ENCODE measurements at places on chromosomes 16 and 17. TPM values are rescaled to one million over a fixed set of nuclear protein-coding genes. Genes with fewer than 3 reads are reported as not detected.
A peak's percentile ranks its signal among the peaks of the same experiment; 100 is the strongest.

- H3K4me3 ChIP-seq: no peak overlapping the region
- no peak overlapping the region for H3K27ac ChIP-seq
- H3K27me3 ChIP-seq: peaks cover 38% of the 10 kb centered on the region
- no peak for DNase-seq
- H3K36me3 ChIP-seq: no peaks in the 10 kb centered on the region
- H3K4me1 ChIP-seq: no peaks in the 10 kb centered on the region
Measured at GRCh38 chr16:3212567-3212966, 22.4 kb downstream of the ZNF200 start.

DNA sequence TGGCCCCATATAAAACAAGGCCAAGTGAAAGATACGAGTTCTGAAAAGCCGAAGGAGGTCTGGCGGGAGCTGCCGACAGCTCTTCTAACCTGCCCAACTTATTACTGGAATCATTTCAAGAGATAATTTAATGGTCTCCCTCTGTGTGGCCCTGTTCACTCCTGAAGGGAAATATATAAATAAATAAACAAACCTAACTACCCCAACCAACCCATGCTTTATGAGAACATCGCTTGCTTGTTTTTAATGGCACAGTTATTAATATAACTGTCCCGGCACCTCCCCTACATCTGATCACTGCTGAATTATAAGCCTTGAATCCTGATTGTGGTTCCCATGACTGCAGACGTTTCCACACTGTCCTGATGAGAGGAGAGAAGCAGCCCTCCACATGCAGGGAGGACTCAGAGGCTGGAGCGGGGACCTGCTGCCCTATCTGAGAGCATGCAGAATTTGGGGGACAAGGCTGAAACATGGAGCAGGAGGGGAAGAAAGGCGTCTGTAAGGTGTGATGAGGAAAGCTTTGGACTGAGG lies 22.2 kb downstream of the CDK5RAP3 start:
- H3K36me3 ChIP-seq: no peaks in the 10 kb centered on the region
- no peaks in the 10 kb centered on the region for H3K27me3 ChIP-seq
- H3K4me1 ChIP-seq: no peaks in the 10 kb centered on the region
- no peak for DNase-seq

DNA sequence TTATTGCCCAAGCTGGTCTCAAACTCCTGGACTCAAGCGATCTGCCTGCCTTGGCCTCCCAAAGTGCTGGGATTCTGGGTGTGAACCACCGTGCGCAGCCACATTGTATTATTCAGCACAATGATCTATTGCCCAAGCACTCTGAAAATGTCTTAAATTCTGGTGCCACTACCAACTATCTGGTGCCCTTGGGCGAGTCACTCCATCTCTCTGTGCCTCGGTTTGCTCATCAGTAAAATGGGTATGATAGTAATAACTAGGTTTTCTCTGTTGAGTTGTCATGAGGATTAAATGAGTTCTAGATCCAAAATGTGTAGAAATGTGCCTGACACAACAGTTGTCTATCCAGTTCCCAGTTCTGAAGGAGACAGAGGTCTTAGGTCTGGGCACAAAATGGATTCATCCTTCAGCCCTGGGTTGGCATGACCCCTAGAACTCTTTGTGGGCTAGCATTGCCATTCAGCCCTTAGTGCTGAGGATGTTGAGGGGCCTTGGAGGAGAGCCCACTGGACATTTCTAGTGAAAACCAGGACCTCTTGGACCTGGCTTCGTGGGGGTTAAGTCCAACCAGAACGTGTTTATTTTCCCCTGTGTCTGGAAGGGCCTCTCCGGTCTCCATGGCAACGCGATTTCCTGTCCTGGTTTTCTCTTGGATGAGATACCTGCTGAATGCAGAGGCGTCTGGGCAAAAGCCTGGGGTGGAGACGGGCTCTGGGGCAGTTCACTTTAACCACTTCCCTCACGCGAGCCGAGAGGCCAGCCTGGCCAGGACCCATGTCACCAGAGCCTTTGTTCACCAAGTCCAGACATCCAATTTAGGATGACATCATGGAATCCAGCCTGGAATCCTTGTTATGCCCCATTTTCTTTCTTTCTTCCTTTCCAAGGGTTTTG lies 43.7 kb upstream of the TNRC6A start:
- H3K36me3 ChIP-seq: no peaks in the 10 kb centered on the region
- no peaks in the 10 kb centered on the region for H3K27me3 ChIP-seq
- no peak overlapping the region for H3K27ac ChIP-seq
- H3K4me1 ChIP-seq: peaks cover 23% of the 10 kb centered on the region
- DNase-seq: peak; percentile 56

DNA sequence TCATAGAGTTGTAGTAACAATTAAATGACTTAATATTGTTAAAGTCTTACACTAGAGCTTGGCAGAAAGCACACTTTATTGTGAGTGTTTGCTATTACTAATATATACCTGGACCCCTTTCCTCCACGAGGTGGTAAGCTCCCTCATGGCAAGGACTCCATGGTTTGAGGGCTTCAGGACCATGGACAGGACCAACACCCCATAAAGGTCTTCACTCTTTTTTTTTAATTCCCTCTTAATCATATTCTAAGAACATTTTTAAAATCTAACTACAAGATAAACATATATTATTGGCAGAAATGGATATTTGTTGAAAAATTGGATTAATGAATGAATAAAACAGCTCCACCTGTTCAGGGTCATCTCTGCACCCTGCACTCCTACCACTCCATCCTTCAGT lies 154.5 kb downstream of the CBLN1 start:
- no peak overlapping the region for H3K4me3 ChIP-seq
- no peaks in the 10 kb centered on the region for H3K36me3 ChIP-seq
- H3K4me1 ChIP-seq: no peaks in the 10 kb centered on the region
- H3K27me3 ChIP-seq: no peaks in the 10 kb centered on the region
- no peak for DNase-seq

GRCh38 chr16:20849589-20850390 lies 43.5 kb downstream of the REXO5 start:
- no peaks in the 10 kb centered on the region for H3K27me3 ChIP-seq
- H3K27ac ChIP-seq: no peak overlapping the region
- no peaks in the 10 kb centered on the region for H3K36me3 ChIP-seq
- peaks cover 33% of the 10 kb centered on the region for H3K4me1 ChIP-seq
- no peak overlapping the region for H3K4me3 ChIP-seq
- peak; percentile 42 for DNase-seq

- DNase-seq: no peak
- peaks cover 4% of the 10 kb centered on the region for H3K27me3 ChIP-seq
- H3K27ac ChIP-seq: no peak overlapping the region
- no peak overlapping the region for H3K4me3 ChIP-seq
- no peaks in the 10 kb centered on the region for H3K36me3 ChIP-seq
Measured at GRCh38 chr17:7064261-7064660, 15.8 kb downstream of the CLEC10A start.

DNA sequence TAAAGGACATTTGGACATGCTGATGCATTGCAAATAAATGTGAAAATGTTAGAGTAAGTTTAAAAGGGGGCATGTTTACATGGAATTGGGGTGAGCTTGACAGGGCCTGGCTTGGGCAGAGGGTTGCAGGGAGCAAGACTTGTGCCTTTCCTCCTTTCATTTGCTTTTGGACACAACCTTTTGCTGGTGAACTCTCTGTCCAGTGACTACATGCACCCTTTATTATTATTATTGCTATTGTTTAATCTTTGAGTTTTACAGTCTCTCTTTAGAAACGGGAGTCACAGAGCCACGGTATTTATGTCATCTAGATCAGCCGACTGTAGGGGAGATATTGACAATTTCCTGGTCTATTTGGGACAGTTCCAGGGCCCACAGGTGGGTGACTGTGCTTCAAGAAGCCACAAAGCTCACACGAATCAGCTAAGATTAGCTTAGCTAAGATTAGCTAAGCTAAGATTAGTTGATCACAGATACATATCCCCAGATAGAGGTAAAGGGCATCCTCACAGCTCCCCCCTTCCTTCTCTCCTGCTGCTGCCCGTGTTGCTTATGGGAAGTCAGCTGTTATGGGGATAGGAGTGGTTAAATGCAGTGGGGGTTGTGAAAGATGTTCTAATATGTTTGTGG lies 28.9 kb upstream of the ETV4 start:
- H3K4me1 ChIP-seq: peaks cover 57% of the 10 kb centered on the region
- no peak overlapping the region for H3K4me3 ChIP-seq
- DNase-seq: no peak
- H3K27ac ChIP-seq: no peak overlapping the region
- no peaks in the 10 kb centered on the region for H3K36me3 ChIP-seq
- H3K27me3 ChIP-seq: no peaks in the 10 kb centered on the region

- H3K4me3 ChIP-seq: no peak overlapping the region
- peaks cover 36% of the 10 kb centered on the region for H3K27me3 ChIP-seq
- H3K4me1 ChIP-seq: no peaks in the 10 kb centered on the region
- no peaks in the 10 kb centered on the region for H3K36me3 ChIP-seq
Measured at GRCh38 chr17:15377616-15378015, 36.2 kb upstream of the TEKT3 start.

- peak overlapping the region; percentile 49 for H3K27ac ChIP-seq
- H3K36me3 ChIP-seq: peaks cover 68% of the 10 kb centered on the region
- H3K27me3 ChIP-seq: no peaks in the 10 kb centered on the region
- no peak for DNase-seq
Measured at GRCh38 chr16:15976929-15977637, 27.7 kb downstream of the ABCC1 start.

DNA sequence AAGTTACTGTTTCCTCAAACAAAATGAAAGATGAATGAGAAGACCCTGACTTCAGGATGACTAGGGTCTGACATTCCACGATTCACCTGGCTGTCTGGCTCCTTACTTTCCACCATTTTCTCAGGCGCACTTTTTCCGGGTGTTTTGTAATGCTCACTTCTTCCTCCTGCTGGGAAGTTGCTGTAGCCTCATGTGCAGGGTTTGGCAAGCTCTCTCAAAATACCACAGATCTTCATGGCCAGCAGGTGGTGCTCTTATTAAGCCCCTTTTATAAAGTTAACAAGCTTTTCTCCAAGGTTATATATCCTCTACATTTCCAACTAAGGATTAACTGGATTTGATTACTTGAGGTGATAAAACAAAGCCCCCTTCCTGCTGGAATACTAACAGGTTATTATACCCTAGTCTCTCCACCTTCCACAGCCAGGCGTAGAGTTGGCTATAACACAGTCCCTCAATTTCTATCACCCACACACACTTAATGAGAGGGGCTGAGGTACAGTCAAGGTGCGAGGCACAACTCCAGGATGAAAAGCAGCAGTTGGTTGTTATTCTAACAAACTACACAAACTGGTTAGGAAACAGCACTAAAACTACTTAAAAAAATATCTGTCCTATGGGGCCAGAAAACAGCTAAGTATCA lies 45.4 kb downstream of the STH start:
- peaks cover 41% of the 10 kb centered on the region for H3K36me3 ChIP-seq
- no peaks in the 10 kb centered on the region for H3K27me3 ChIP-seq
- no peaks in the 10 kb centered on the region for H3K4me1 ChIP-seq
- peak; percentile 77 for DNase-seq
- H3K4me3 ChIP-seq: no peak overlapping the region
- no peak overlapping the region for H3K27ac ChIP-seq

DNA sequence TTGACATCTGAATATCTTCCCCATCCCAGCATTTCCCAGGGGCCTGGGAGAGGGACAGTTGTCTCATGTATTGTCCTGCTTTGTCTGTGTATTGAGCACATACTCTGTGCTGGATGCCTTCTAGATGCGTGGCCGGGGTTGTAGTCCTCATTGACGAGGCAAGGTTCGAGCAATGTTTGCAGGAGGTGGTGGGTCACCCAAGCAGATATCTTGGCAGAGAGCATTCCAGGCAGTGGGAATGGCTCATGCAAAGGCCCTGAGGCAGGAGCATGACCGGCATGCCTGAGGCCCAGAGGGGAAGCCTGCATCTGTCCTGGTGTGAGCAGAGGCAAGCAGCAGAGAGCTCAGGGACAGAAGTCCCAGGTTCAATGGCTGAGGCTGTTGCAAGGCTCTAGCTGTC lies 17.5 kb downstream of the KRT33A start:
- peaks cover 20% of the 10 kb centered on the region for H3K4me1 ChIP-seq
- no peaks in the 10 kb centered on the region for H3K36me3 ChIP-seq
- no peak overlapping the region for H3K4me3 ChIP-seq
- H3K27me3 ChIP-seq: no peaks in the 10 kb centered on the region

GRCh38 chr17:21004016-21004930 lies 38.5 kb downstream of the USP22 start:
- peaks cover 27% of the 10 kb centered on the region for H3K36me3 ChIP-seq
- no peaks in the 10 kb centered on the region for H3K27me3 ChIP-seq
- DNase-seq: no peak
- no peak overlapping the region for H3K4me3 ChIP-seq

- no peaks in the 10 kb centered on the region for H3K36me3 ChIP-seq
- DNase-seq: no peak
- H3K27ac ChIP-seq: no peak within 1 kb of the TSS
- H3K4me1 ChIP-seq: no peaks in the 10 kb centered on the region
Measured at GRCh38 chr16:68015681-68016080, at the start of gene DPEP2NB. TSS of gene DPEP2NB (minus strand) at chr16:68015911. CDS start at chr16:68015770, 141 bp downstream.

DNA sequence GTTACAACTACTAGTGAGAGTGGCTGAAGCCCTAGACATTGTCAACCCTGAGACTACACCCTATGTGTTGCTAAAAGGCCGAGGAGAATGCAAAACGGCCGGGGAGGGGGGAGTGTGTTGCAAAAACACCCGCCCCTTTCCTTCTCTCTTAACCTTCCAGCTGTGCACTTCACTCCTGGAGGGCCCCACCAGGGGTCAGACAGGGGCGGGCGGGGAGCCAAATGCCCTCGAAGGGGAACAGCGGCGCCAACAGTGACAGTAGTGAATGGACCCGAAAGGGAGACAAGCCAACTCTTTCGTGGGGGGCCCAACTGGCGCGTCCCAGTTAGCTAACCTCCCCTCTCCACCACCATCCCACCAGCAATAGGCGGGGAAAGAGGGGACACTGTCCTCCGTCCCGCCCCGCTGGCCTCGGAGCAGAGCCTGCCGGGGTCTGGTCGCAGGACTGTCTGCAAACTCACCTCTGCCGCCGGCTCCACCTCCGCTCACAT lies 352 bp downstream of the MARF1 start:
- peak overlapping the region; percentile 97 for H3K27ac ChIP-seq
- peaks cover 33% of the 10 kb centered on the region for H3K4me1 ChIP-seq

DNA sequence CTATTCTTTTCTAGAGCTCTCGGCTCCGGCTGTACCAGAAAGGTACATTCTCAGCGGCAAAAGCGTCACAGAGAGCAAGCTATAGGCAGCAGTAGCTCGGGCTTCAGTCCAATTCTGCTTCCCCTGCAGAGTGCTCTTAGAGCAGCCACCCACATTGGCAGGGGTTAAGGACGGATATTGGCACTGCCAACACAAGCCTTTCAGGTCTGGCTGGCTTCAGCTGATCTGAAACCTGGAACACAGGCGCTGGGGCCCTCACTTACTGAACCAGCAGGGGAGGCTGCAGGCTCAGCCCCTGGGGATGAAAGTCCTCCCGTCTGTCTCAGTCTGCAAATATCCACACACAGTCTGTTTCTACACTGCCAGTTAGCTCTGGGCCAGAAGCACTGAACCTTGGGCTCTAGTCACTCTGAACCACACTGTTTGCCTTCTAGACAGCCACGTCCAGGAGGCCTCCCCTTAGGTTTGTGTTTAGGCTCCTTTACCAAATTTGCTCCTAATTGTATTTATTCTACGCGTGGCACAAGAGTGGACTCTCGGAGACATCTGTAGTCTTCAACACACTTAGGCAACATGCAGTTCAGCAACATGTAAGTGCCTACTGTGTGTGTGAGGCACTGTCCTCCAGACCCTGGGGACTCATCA lies 40.1 kb downstream of the HIC1 start:
- peaks cover 12% of the 10 kb centered on the region for H3K4me1 ChIP-seq
- no peak for DNase-seq

GRCh38 chr16:46743232-46743719 lies 4.9 kb downstream of the MYLK3 start:
- H3K4me1 ChIP-seq: no peaks in the 10 kb centered on the region
- no peaks in the 10 kb centered on the region for H3K36me3 ChIP-seq
- no peak for DNase-seq
- H3K4me3 ChIP-seq: no peak overlapping the region
- no peak overlapping the region for H3K27ac ChIP-seq
- H3K27me3 ChIP-seq: no peaks in the 10 kb centered on the region

The DNAAF1 gene
- 1.2 TPM for total RNA-seq

The SULT1A3 gene
- 95.2 TPM for total RNA-seq

The RHBDL3 gene
- 0.25 TPM for total RNA-seq

The TMEM238L gene
- total RNA-seq: not detected

The HES7 gene
- total RNA-seq: 2.6 TPM

The CD300LB gene
- total RNA-seq: not detected

The CCL16 gene
- total RNA-seq: not detected
